ENCODE measurements at places on chromosomes 12 and 14.
A peak's percentile ranks its signal among the peaks of the same experiment; 100 is the strongest.

GRCh38 chr12:94725375-94726168 lies 75.2 kb upstream of the TMCC3 start:
- no peak for DNase-seq

GRCh38 chr12:19191563-19191962 lies 62.0 kb downstream of the PLEKHA5 start:
- peak; percentile 98 for DNase-seq

DNA sequence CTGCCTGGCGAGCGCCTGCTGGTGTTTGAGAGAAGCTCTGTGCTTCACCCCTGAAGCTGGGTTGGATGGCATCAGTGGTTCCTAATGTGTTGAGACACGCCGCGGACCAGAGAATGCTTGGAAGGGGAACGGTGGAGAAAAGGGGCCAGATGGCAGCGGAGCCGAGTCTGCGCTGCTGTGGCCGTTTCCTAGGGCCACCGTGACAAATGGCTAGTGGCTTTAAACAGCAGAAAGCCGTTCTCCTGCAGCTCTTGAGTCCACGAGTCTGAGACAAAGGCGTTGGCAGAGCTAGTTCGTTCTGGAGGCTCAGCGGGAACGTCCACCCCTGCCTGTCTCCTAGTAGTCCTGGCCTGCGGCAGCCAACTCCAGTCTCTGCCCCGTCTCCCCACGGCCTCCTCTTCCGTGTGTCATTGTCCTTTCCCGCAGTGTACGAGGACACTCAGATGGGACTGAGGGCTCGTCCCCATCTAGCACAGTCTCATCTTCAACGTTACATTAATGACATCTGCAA lies 103.6 kb downstream of the ADGRD1 start:
- no peak for DNase-seq

DNA sequence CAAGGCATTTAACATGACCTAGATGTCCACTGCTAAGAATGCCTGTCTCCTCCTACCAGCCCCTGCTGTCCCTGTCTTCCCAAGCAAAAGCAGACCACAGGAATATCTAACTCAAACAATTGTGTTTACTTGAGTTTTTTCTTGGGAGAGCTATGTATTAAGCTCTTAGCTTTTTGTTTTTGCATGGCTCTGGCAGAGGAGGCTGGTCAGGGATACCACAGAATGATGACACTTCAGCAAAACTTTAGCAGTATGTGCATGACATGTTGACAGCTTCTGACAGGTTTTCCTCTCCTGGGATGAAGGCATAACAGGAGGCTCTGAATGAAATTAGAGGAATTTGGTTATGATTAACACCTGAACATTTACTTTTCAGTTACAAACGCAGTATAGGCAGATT lies 6.9 kb downstream of the TMBIM6 start:
- DNase-seq: no peak

- DNase-seq: no peak
Measured at GRCh38 chr12:121218588-121219352, 8.8 kb downstream of the P2RX4 start.

DNA sequence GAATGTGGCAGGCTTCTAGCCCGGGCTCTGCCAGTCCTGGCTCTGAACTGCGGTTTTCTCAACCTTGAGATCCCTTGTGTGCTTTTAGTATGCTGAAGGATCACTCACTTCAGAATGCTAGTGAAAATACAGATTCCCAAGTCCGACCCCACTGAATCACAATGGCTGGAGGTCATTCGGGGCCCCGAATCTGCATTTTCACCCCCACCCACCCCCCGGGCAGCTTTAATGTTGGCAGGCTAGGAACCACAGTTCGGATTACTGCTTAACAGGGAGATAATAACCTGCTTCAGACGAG lies 573 bp upstream of the SUSD6 start:
- DNase-seq: no peak

DNA sequence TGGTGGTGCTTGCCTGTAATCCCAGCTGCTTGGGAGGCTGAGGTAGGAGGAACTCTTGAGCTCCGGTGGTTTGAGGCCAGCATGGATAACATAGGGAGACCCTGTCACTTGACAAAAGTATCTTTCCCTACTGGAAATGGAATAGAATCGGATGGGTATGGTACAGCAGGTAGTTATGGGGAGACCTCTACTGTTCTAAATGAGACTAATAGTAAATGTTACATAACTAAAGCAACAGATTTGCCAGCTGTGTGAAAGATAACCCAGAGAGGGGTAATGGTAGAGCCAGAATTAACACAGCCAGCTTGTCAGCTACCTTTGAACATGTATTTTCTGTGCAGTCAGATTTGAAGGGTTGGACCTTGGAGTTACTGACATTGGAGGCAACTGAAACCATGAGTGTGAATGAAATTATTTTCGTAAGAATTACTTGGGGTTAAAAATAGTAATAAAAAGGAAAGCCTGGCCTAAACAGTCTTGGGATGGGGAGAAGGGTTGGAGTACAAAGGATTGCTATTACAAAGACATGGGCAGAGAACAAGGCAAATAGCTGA lies 21.7 kb upstream of the NUP107 start:
- DNase-seq: no peak

GRCh38 chr12:67498991-67499390 lies 149.6 kb upstream of the DYRK2 start:
- DNase-seq: no peak

DNA sequence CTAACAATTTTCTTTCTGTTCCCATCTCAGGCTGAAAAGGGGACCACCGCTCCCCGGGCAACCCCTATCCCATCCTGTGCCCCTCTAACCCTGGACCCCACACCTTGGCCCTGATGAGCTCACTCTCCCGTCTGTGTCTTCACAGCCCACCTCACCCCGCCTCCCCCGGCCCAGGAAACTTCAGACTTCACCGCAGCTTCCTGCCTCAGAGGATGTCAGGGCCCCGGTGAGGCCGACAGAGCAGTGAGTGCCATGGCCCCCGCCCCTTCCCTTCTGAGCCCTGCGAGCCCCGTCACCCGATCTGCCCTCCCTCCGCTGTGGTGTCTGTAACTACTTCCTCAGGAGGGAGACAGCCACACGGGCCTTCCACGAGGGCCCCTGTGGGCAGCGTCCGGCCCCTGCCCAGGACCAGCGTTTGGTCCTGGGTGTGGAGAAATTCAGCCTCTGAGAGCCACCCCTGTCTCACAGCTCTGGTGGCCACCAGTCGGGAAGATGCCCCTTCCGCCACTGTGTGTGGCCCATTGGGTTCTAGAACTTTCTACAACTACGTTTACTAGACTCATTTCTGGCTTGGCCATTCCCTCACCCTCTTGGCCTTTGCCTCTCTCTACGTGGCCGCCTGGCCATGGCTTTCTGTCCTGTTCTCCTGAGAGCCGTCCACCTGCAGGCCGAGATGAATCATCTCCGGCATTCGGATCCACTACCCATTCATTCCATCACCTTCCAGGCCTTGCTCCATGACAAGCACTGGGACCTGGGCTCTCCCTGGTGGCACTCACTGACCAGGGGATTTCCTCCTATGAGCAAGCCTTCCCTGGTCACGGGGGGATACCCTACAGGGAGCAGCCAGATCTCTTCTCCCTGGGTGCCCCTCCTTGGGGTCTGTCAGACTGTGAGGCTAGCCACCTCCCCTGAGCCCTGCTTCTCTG lies 3.4 kb downstream of the RHOF start:
- DNase-seq: no peak

DNA sequence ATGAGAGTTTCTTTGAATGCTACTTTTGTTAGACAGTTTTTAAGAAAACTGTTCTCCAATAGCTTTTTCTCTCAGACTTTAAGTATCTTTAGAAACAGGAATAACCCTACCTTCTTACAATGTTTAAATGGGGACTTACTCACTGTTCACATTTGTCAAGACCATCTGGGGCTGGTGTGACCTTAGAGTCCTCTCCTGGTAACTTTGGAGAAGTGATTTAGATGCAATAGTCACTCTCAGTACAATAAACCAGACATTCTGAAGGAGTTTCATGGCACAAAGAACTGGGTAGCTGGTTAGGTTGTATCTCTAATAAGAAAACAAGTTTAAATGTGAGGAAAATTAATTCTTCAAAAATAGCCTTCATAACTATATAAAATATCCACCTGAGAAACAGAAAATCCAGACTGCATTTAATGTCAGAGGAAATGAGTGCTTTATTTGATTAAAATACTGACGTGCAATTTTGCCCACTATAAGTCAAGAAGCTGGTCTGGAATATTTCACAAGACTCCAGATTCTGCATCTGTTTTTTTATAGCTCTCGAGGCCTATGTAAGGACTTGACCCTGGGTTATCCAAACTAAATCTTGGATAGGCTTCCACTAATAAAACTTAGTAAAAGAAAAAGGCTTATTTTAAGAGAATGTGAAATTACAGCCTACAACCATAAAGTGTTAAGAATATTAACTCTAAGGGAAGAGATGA lies 108.7 kb downstream of the PTGER2 start:
- DNase-seq: no peak

DNA sequence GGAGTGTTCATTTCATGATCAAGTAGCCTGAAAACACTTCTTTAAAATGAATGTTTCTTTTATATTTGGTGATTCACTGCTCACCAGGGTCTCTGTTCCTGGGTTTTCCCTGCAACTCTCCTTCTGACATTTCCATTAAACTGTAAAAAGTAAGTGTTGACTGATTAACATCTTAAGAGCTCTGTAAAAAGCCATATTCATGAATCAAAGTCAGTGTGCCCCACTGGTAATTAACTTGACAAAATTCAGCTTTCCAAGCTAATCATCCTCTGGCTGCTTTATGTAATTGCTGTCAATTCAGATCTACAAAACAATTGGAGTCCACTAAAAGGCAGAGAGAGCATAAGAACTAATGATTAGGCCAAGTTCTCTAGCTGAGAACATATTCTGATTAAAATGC lies 41.6 kb downstream of the CNTN1 start:
- DNase-seq: no peak

DNA sequence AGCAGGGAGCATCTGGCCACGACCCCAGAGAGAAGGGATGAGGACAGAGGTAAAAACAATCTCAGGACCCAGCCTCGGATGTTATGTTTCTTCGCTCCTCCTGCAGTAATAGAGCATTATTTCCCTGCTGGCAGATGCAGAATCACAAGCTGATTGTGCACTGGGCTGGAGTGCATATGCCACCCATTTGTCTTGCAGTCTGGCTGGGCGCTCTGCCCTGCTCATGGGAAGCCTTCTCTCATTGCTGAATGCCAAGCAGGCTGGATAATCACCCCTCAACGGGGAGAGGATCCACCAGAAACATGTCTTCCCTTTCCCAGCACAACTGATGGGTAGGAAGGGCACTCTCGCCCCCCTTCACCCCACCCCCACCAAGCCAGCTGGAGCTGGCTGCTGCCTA lies 8.5 kb upstream of the VASH1 start:
- DNase-seq: no peak

- no peak for DNase-seq
Measured at GRCh38 chr12:77116277-77116676, 50.9 kb upstream of the E2F7 start.

DNA sequence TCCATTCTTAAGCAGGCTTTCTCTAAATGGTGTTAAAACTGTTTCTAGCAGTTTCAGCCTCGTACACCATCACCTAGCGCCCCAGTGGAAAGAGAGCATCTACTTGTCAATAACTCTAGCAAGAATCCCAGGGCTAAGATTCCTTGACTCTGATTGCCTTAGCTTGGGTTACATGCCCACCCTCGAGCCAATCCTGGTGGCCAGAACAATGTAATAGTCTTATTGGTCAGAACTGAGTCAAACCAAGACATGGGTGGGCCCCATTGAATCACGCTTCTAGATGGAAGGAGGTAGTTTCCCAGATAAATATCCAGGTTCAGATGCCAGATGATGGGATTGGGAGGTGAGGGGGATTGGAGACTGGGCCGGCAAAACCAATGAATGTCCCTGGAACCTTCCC lies 55.9 kb upstream of the MED13L start:
- DNase-seq: no peak

DNA sequence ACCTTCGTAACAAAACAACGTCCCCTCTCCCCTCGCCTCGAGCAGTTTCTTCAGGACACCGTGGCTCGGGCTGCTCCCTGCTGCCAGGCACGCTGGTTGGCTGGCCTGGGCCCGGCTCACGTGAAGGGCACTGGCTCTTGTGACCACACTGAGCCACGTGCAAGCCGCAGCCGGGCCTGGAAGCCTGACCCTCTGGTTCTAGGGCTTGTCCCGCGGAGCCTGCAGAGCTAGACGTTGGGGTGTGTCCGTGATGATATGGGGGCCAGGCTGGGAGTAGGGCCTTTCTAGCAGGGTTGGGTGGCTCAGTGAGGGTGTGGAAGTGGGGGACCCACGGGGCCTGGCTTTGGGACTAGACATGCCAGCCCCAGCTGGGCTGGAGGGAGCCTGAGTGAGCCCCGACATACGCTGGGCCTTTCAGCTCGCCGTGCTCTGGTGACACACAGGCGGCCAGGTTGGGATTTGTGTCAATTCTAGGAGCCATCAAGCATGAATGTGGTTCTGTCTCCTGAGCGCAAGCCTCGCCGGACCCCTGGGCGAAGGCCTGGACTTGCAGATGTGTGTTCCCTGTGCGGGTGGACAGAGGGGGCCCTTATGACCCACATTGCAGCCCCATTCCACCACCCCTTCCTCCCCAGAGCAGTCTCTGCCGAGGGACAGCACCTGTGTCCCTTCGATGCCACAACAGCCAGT lies 13.6 kb upstream of the AMN start:
- DNase-seq: no peak

DNA sequence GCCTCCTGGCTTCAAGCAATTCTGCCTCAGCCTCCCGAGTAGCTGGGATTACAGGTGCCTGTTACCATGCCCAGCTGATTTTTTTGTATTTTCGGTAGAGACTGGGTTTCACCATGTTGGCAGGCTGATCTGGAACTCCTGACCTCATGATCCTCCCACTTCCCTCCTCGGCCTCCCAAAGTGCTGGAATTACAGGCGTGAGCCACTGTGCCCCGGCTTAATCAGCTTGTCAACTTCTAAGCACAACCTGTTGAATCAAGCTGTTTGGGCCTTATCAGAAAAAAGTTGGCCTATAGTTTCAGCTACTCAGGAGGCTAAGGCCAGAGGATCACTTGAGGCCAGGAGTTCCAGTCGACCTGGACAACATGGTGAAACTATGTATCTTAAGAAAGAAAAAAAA lies 7.9 kb downstream of the MARK3 start:
- DNase-seq: no peak

GRCh38 chr12:111033281-111034082 lies 113.1 kb upstream of the MYL2 start:
- no peak for DNase-seq

DNA sequence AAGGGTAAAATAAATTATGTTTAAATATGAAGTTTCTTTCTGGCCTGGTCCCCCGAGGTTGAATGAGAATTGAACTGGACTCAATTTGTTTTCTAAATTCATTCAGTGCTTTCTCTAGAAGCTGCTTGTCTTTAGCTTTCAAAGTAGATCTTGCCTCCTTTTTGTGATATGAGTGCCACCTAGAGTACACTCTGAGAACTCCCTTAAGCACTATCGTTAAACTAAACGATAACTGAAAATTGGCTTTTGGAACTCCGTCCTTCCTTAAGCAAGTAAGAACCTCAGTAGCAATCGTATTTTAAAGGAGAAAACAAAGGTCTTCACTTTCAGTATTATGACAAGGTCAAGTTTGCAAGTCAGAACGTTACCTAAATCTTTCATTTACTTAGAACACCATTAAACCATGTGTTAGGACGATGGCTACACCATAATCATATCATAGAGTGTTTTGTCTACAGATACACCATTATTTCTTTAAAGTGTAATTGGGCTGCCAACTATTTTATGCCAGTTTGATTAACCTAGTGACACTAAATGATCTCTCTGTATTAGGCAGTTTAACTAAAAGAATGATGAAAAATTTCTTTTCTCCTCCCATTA lies 364.8 kb downstream of the SNAPC1 start:
- peak; percentile 20 for DNase-seq

- no peak for DNase-seq
Measured at GRCh38 chr14:51419685-51420084, 179.6 kb downstream of the TMX1 start.

- no peak for DNase-seq
Measured at GRCh38 chr12:108268397-108268796, 70.7 kb downstream of the CMKLR1 start.

- DNase-seq: no peak
Measured at GRCh38 chr12:123280971-123281370, 9.3 kb upstream of the CDK2AP1 start.

Measured in epithelial cell of proximal tubule (primary cell).